ENCODE measurements at places on chromosomes 6 and 20. TPM values are rescaled to one million over a fixed set of nuclear protein-coding genes. Genes with fewer than 3 reads are reported as not detected.

The PPP1R16B gene
- polyA plus RNA-seq, result 11.5 TPM

- DNase-seq, result no peak
Measured at GRCh38 chr20:54063992-54064676, 6.3 kb downstream of the BCAS1 start.

- no peak for DNase-seq
Measured at GRCh38 chr20:46350986-46351267, 42.6 kb upstream of the CDH22 start.

DNA sequence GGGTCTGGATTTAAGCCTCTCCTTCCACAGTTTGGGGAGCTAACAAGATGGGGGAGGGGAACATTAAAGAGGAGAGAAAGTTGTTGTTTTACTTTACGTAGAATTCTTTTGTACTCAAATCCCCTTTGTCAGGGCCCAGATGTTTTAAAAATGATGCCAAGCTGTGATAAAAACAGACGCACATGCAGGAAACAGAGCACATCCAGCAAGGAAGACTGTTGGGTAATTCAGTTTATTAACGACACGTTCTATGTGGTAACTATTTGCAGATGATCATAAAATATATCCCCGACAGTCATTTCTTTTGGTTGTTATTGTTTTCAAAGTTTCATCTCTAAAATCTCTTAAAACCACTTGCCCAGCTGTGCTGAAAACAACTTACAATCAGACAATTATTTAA lies 307.0 kb upstream of the PRDM1 start:
- no peak for DNase-seq

The COMMD7 gene
- 99.2 TPM for polyA plus RNA-seq

GRCh38 chr6:113560908-113561307 lies 296.2 kb upstream of the MARCKS start:
- DNase-seq, result no peak

DNA sequence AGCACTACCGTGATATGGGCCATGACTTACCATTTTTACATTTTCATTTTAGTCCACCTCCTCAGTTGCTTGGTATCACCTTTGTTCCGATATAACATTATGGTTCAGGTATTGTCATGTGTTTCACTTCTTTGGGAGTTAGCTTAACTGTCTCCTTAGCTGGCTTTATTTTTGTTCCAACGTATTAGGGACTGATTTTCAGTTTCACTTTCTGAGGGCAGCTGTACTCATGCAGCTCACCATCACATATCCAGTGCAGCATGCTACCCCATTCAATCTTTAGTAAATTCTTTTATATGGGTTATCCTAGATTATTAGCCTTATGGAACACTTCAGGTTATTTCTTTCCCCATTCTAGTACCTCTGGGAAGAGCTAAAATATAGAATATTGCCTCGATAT lies 362.2 kb upstream of the IRAK1BP1 start:
- no peak for DNase-seq

GRCh38 chr6:6690144-6690483 lies 101.6 kb downstream of the LY86 start:
- no peak for DNase-seq

DNA sequence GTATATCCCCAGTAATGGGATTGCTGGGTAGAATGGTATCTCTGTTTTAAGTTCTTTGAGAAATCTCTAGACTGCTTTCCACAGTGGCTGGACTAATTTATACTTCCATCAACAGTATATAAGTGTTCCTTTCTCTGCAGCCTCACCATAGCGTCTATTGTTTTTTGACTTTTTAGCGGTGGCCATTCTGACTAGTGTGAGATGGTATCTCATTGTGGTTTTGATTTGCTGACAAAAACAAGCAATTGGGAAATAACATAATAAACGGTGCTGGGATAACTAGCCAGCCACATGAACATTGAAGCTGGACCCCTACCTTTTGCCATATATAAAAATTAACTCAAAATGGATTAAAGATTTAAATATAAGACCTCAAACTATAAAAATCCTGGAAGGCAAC lies 14.2 kb downstream of the OR2A4 start:
- no peak for DNase-seq

Measured in kidney (tissue), 22 donors.